ENCODE measurements at places on chromosomes 4 and X.

DNA sequence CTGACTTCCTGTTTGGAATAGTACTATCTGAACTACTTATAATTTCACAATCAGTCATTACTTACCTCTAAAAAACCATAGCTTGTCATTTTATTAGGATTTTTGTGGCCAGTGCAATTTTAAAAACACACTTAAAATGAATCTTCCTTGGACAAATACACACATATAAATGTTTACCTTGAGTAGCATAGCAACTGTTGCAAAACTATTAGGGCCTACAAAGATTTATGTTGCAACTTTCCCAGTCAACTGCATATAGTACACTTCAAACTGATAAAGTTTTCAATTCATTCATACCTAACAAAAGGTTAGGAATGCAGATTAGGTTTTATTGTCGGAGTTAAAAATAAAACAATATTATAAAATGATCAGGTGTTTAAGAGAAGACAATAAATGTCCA lies 193.0 kb downstream of the PDGFC start:
- no peak for DNase-seq

DNA sequence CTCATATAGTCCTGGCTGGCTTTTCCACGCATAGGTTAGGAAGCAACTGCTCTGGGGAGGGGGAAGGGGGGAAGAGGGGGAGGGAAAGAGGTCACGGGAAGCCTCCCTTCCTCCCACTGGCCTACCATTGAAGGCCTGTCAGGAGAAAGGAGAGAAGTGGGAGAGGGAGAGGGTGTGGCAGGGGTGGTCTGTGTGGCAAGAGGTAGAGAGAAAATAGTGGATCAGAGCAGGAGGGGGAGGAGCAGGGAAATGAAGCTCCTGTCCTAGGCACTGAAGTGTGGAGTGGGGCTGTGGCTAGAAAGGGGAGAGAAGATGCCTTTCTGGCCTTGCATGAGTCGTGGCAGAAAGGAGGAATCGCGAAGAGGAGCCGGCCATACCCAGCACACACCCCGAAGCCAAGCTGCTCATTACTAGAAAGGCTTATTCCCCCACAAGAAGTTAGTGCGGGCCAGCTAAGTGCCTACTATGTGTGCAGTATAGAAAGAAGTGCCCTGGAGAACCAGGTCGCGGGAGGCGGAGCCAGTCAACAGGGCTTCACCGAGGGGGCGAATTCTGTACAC lies 1.1 kb upstream of the TMEM164 start:
- DNase-seq, result no peak

GRCh38 chr4:166386491-166387360 lies 513.7 kb downstream of the TLL1 start:
- DNase-seq, result no peak

- DNase-seq, result no peak
Measured at GRCh38 chr4:86223472-86223871, 136.4 kb downstream of the MAPK10 start.

DNA sequence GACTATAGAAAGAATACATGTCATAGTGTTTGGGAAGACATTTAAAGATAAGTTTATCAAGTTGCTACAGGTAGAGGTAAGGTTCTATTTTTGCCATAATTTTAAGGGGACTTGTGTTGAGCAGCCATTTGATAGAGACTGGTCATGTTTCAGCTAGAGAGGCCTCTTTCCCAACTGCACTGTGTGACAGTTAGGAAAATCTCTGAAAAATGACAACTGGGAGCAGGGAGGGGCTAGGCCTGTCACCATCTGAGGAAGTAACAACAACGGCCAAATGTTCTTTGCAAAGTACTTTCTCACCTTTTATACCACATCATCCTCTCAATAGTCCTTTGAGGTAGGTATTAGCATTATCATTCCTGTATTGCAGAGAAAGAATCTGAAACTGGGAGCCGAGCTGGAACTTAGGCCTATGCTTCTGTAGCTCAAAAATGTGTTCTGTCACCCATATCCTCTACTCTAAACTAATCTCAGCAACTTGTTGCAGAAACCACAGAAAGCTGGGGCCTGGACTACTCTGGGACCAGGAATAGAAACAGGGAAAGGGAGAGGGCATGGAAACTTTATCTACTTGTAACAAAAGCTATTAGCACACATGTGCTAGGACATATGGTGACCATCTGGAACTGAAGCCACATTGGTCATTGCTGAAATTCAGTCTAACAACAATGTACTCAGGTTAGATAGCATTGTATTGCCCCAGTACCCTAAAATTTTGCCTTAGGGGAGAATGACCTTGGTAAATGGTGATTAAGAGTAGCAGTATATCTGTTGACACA lies 198.9 kb downstream of the MID1IP1 start:
- no peak for DNase-seq

GRCh38 chr4:145061318-145061920 lies 36.6 kb downstream of the ANAPC10 start:
- DNase-seq, result no peak

DNA sequence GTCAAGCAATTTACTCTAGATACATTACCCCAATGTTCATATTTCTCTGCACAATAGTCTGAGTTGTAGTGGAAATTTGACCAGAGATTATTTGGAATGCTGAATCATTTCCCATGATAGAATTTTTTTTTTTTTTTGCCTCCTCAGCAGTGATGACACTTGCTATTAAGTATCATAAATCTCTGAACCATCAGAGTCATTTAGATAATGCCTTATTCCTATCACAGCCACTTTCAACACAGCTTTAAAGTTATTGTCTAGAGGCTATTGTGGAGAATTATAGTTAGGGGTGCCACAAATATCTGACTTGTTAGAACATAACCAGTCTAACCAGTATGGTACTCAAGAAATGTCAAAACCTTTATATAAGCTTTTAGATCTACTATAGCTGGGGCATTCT lies 79.8 kb downstream of the LCORL start:
- DNase-seq, result no peak

DNA sequence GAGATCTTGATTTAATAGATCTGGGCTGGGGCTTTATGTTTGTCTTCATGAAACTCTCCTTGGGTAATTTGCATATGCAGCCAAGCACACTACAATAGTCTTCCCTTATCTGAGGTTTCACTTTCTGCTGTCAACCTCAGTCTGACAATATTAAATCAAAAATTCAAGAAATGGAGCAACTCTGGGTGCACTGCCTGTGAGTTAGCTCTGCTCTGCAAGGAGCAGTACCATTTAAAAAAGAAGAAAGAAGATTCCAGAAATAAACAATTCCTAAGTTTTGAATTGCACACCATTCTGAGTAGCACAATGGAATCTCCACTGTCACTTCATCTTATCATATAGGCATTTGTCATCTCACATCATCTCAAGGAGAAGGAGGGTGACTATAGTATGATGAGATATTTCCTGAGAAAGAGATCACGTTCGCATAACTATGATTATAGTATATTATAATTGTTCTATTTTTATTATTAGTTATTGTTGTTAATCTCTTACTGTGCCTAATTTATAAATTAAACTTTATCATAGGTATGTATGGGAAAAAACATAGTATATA lies 9.4 kb downstream of the FNIP2 start:
- DNase-seq, result no peak

DNA sequence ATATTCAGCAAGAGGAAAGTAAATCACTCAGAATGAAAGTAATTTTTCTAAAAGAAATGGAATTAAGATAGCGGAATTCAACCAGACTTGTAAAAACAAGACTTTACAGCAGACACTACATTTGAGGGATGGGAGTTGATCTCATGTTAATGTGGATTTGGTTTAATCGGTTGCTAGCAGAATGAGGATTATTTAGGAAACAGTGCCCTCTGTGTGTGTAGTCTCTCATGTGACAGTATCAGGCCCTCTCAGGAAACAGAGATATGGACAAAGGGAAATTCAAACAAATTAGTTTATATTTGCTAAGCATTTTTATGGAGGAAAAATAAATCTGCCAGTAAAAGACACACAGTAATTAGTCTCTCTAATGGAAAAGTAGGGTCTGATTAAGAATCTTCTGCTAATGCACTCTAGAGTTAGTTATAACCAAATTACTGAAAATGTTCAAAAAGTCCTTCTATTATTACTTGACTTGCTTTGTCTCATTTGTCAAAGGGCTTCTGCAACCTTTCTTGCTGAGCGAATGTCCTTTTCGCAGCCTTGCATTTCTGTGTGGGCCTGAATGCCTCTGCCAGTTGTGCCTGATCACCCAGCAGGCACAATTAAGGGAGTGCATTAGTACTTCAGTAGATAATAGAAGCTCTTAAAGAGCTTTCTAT lies 1282.3 kb upstream of the TENM3 start:
- DNase-seq, result no peak

- DNase-seq, result no peak
Measured at GRCh38 chrX:23435575-23435974, 100.9 kb downstream of the PTCHD1 start.

DNA sequence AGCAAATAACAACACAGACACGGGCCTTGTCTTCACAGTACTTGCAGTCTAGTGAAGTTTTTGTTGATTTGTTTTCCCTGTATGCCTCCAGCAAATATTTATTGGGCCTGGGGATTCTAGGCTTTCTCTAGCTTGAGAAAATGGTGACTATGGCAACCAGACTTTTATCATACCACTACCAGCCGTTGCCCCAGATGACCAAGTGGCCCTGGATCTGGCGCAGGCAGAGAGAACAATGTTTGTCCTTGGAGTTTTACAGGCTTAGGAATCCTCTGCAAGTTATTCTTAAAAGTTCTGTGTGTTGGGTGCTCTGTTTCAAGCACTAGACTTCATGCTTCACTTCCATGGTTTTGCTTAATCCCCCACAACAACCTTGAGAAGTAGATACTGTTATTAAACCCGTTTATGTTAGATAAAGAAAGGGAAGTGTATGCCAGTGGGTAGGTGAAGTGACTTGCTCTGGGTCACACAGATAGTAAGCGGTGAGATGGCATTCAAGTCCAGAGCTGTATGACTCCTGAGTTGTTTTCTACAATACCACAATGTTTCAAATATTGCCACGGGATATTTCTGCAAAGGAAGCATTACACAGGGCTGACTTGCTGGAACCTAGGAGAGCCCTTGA lies 94.6 kb downstream of the AKAP4 start:
- DNase-seq, result no peak

DNA sequence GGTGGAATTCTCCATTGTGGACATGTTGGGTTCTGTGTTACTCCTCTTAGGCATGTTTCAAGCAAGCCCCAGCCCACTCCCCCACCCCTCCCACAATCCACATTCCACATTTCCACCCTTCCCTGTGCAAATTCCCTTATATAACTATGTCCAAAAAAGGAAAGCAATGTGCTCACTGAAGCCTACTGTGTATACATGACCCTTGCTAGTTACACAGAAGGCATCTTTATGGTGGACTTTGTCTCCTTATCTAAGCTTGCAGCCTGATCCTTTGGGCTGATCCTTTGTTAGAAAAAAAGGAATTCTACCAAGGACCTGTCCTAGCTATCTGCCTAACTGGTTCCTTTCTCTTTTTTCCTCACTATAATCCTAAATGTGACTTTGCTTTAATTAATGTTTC lies 796.8 kb downstream of the NLGN4X start:
- no peak for DNase-seq

All from stimulated activated CD4-positive, alpha-beta T cell treated with anti-CD3 and anti-CD28 coated beads, Interleukin-4, amount 100 ng/mL, for 4 hours (primary cell).